AG09319 (cell line): ENCODE measurements at places on chromosomes 13 and 19.
A peak's percentile ranks its signal among the peaks of the same experiment; 100 is the strongest.

DNA sequence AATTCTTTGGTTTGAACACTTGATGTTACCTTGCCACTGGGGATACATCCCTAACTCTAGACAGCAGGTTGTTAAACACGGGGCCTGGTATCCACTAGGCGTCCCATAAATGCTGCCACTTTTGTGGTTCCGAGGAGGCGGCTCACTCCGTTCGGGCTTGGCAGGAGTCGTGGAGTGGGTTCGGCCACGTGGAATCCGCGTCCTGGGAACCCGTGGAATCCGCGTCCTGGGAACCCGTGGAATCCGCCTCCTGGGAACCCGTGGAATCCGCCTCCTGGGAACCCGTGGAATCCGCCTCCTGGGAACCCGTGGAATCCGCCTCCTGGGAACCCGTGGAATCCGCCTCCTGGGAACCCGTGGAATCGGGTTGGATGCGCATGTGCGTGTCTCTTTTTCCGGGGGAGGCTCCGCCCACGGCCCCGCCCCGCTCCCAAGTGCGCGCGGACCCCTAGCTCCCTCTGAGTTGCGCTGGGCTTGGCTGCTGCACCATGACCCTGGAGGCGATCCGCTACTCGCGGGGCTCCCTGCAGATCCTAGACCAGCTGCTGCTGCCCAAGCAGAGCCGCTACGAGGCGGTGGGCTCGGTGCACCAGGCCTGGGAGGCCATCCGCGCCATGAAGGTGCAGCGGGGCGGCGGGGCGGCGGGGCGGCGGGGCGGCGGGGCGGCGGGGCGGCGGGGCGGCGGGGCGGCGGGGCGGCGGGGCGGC, at the start of gene MRI1:
Gene MRI1, plus strand, starts transcription at position 422 of the 707 bp plus-strand sequence. Its CDS starts 67 bp downstream, at position 489.
- DNase-seq = no peak

DNA sequence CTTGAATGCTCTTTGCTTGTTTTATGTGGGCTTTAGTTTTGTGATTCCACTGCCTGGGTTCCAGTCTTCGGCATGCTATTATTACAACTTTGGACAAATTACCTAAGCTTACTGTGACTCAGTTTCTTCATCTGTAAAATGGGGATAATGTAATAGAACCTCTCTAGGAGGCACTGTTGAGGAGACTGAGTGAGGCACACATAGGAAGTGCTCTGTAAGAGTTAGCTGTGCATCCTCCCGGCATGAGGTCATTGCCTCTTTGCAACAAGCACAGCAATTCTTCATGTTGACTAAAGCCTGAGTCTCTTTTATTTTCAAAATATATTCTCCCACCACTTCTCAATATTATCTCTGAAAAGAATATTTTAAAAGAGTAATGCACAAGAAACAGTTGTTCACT, 227.4 kb downstream of the DLEU7 start:
- no peak for DNase-seq

- no peak for DNase-seq
Measured at GRCh38 chr13:75136151-75136550, 345.8 kb downstream of the TBC1D4 start.

DNA sequence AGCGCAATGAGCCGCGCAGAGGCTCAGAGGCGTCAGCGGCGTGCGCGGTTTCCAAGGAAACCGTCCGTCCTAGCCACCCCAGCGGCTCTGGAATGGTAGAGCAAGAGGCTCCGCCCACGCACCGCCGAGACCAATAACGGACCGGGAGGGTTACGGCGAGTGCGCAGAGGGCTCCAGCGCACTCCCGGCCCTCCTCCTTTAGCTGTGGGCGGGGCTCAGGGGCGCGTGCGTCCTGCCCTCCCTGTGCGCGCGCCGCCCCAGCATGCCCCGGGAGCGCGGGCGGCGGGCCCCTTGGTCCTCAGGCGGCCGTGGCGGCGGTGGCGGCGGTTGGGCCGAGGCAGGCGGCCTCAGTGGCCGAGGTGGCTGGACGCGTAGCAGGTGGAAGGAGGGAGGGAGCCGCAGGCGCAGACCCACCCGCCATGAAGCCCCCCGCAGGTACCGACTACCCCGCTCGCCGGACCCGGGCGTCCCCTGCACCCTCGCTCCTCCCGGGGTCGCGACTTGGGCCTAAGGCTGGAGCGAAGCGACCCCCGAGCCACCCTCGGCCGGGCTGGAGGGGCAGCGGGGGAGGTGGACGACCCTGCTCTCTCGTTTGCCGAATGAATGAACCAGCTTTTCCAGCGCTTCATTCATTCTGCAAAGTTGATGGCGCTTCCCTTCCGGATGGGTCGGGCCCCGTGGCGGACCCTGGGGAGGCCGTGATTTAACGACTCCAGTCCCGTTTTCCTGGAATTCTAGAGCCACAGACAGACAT, at the start of gene THOP1:
Gene THOP1, plus strand, starts transcription at position 260 of the 754 bp plus-strand sequence. Its CDS starts 160 bp downstream, at position 420.
- peak; percentile 95 for DNase-seq

- DNase-seq = no peak
Measured at GRCh38 chr19:48394331-48395169, 1.1 kb downstream of the GRIN2D start.

DNA sequence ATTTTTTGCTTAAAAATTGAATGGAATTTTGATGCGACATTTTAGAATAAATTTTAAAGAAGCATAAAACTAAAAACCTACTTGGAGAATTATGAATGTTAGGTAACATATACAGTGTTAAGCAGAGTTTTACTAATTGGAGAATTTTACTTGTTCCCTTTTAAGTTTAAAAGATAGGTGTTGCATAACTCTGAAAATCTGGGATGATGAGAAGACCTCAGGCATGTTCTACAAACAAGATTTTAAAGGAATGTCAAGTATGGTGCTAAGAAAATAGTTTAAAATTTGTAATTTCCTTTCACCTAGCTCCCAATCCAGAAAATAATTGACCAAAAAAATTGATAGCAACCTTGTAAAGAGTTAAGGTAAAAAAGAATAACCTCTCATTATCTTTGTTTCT, 135.8 kb downstream of the RFC3 start:
- DNase-seq = no peak

- DNase-seq = no peak
Measured at GRCh38 chr19:47414469-47414868, 4.9 kb downstream of the MEIS3 start.

DNA sequence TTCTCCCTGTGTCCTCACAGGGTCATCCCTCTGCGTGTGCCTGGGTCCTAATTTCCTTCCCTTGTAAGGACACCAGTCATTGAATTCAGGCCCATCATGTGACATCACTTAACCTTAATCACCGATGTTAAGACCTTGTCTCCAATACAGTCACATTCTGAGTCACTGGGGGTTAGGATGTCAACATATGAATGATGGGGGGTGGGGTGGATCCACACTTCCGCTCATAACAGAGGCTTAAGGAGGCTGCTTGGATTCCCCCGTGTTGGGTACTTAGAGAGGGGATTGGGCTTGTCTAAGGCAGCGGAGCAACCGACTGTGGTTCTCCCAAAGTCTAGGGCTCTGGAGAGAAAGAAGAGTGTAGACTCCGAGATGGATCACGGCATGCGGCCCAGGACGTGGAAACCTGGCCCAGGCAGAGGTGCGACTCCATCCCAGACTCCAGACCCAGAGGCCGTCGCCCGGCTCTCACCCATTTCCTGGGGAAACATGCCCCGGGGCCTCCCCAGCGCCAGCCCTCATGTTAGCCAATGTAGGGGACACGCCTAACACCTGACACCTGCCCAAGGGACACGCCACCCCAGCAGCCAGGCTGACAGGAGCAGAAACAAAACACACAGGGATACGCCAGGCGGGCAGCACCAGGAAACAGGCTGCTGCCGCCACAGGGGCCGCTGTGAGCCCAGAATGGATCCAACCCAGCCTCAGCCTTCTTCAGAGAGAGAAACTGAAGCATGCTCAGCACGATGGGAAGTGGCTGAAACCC, 17.1 kb upstream of the IGLON5 start:
- DNase-seq = no peak

- no peak for DNase-seq
Measured at GRCh38 chr13:112213467-112214255, 146.7 kb downstream of the SOX1 start.

- DNase-seq = no peak
Measured at GRCh38 chr13:113929628-113930615, 44.0 kb downstream of the C13orf46 start.

GRCh38 chr19:30999726-31000125, 349.5 kb downstream of the TSHZ3 start:
- no peak for DNase-seq

- DNase-seq = peak; percentile 30
Measured at GRCh38 chr13:47478985-47479384, 522.1 kb downstream of the SUCLA2 start.

- DNase-seq = no peak
Measured at GRCh38 chr13:77979721-77980385, 61.2 kb upstream of the EDNRB start.

- no peak for DNase-seq
Measured at GRCh38 chr13:39402221-39402970, 200.6 kb downstream of the LHFPL6 start.

GRCh38 chr19:16594681-16595091, 22.5 kb upstream of the SLC35E1 start:
- DNase-seq = no peak
